ENCODE measurements at places on chromosomes 6 and 20.
A peak's percentile ranks its signal among the peaks of the same experiment; 100 is the strongest.

DNA sequence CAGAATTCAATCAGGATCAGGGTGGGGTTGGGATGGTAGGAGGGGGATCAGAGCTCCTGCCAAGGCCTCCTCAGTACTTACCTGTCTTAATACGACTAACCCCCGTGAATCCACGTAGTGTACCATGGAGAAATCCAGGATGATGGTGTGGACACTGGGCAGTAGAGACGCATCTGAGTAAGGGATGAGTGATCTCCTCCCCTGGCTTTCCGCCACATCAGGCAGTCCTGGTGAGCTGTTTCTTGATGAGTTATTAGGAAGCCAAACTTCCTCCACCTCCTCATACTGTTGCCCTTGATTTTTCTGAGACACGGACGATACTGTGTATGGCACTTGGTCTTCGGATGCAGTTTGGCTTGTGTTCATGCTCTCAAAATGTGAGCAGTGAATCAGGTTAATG, 34.2 kb upstream of the SRPK1 start:
- DNase-seq: no peak

GRCh38 chr6:68701159-68701558, 66.1 kb downstream of the ADGRB3 start:
- DNase-seq: no peak

- no peak for DNase-seq
Measured at GRCh38 chr6:151269321-151269995, 29.7 kb downstream of the AKAP12 start.

DNA sequence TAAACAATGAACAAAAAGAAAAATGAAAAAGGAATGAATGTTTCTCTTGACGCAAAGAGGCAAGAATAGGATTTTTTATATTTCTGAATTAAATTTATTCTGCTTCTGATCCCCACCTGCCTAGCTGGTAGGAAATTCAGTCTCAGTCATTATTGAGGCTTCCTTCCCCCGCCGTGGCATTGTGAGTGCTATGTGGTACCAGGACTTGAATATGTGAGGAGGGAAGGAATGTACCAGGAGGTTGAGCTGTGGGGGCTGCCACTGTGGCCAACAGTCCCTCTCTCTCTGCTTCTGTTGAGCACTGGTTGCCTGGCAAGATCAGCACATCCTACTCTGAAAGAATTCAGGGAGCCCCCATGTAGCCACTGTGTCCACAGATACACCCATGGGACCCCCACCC, 368.1 kb upstream of the JARID2 start:
- no peak for DNase-seq

- no peak for DNase-seq
Measured at GRCh38 chr20:57321142-57321541, 8.5 kb upstream of the SPO11 start.

DNA sequence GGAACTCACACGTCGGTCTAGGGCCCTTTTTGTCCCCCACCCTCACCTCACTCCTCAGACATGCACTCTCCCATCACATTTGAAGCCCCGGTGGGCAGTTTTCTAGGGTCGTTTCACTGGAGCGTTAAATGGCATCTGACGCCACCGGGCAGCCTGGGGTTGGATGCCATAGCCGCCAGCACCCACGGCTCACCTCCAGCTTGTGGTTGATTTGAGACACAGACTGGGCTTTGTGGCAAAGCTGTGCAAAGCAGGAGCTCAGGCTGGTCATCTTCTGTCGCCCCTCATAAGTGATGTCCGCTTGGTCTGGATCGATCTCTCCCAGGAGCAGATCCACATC, 530 bp downstream of the GOPC start:
- DNase-seq: peak; percentile 51

GRCh38 chr6:63764318-63764916, 128.8 kb downstream of the PHF3 start:
- no peak for DNase-seq

DNA sequence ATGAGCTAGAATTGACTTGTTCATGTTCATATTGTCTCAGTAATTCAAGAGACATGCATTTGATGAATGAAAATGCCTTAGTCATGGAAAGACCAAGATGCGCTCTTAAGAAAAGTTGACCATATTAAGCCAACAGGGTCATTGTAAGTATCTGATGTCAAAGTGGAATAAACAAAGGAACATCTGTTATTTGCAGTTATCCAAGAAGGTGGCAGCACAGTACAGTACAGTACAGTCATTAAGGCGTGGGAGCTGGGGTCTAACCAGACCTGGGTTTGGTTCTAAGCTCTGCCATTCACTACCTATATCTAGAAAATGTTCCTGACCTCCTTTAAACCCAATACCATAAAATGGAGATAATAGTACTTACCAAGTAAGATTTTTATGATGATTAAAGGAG, 178.1 kb downstream of the BACH2 start:
- no peak for DNase-seq

GRCh38 chr20:2820084-2820895, 4.1 kb downstream of the TMEM239 start:
- no peak for DNase-seq

DNA sequence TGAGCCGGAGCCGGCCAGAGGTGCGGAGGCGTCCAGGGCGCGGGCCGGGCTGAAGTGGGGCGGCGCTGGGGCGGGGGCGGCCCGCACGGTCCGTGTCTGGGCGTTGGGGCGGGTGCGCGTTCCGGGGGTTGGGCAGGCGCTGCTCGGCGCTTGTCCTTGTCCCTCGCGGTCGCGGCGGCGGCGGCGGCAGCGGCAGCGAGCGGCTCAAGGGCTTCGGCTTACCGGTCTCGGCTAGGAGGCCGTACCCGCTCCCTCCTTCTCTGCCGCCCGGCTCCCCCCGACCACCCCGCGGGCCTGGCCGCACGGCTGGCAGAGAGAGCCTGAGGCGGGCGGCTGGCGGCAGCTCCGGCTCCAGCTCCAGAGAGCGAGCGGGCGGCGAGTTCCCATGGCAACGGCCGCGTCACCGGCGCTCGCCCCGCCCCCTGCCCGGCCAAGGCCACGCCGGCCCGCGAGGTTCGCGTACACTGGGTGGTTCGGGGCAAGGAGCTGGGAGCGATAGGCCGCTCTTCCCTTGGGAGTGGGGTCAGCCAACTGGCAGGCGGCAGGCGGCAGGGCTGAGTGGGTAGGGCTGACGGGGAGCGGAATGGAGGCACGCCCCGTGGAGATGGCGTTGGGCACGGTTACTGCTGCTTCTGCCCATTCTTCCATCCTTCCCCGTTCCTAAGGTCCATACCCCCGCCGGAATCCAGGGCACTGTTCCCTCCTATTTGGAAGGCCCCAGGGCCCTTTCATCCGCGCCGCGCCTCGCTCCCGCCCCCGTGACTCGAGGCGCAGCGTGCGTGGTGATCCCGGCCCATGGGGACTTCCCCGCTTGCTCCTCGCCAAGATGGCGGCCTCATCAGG, at the start of gene LRRC73:
Gene LRRC73 (minus strand): TSS at position 363 of the 843 bp plus-strand sequence. CDS start 561 bp downstream, outside the sequence.
- peak; percentile 87 for DNase-seq

GRCh38 chr20:8223091-8223870, 91.2 kb downstream of the PLCB1 start:
- DNase-seq: no peak

GRCh38 chr6:118645395-118645794, 6.0 kb downstream of the CEP85L start:
- DNase-seq: no peak

GRCh38 chr20:16111172-16111832, 461.9 kb downstream of the KIF16B start:
- no peak for DNase-seq

DNA sequence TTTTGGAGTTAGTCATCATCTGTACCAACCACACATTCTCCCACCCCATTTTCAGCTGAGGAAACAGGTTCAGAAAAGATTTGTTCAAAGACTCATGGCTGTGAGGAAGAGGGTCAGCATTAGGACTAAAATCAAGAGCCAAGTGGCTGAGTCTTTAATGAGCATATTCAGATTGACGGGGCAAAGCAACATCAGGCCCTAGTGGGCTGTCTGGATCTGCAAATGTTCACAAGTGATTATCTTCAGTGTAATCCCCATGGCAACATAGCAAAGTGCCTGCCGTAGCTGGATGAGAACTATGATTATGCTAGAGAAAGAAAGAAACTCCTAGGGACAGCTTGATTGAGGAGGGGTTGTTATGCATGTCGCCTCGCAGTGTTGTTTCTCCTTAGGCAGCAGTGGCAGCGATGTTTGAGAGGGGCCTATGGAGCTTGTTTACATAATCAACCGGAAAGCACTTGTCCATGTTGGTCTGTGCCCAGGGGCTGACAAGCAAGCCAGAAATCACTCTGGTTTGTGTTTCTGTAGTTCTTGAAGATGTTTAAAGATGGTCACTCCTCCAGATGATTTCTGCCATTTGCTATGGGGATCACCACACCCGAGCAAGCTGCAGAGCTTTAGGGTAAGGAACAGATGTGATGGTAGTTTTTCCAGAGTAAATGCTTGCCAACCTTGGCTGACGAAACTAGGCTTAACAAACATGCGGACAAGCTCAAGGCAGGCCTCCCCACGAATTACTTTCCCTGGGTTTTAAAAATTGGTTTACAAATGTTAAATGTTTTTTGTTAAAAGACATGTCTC, 124.3 kb upstream of the MLIP start:
- no peak for DNase-seq

DNA sequence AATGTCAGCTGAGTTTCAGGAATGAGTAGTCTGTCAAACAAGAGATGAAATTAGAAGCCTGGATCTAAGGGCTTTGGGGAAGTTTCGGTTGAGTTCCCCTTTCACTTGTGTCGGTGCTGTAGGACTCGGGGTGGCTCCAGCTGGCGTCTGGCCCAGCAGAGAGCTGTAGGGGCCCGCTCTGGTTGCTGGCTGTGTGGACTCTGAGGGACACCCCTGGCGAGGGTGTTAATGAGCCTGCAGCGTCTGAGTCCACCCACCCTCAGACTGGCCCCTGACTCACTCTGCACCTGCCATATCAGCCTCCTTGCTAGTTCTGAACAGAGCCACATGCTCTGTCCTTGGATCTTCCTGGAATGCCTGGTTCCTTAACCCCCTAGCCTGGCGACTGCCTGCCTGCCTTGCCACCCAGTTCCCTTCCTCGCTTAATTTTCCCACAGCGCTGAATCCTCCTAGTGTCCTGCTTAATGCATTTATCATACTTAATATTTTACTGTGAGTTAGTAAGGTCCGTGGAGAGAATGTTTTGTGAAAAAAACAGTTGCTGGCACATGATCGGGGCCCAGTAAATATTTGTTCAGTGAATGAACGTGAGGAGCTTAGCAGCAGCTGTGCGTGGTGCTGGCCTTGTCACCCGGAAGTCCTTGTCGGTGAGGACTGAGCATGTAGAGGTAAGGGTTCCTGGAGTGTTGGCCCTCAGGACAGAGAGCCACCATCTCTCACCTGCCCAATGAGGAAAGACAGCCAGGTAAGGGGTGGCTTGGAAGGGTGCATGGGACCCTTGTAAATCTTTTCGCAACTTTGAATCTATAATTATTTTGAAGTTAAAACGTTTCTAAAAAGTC, 1.6 kb downstream of the DNAJC5 start:
- peak; percentile 45 for DNase-seq

DNA sequence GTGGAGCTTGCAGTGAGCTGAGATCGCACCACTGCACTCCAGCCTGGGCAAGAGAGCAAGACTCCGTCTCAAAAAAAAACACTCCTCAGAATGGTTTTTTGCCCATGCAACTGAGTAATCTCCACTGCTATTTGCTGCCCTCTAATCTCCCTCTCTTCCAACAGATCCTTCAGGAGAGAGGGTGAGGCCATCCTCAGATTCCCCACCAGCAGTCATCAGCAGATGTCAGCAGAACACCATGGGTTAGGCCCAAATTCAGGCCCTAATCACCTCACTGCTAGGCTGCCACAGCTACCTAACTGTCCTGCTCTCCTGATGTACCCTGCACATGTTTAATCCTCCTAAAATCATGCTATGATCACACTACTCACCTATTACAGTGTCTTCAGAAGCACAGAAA, 63.2 kb upstream of the BEND6 start:
- DNase-seq: no peak

DNA sequence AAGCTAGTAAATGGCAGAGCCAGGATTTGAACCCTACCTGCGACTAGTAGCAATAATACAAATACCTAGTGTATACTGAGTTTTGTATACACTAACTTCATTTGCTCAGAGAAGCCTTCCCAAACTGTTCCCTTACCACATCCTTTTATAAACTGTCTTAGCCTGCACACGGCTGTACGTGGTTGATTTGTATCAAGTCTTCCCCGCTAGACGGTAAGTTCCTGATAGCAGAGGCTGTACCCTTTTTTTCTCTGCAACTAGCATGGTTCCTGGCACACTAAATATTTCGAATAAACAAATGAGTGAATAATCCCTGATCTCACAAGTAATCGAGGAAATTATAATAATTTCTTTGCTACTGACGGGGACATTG, 636 bp downstream of the RTF2 start:
- no peak for DNase-seq
